ENCODE measurements at places on chromosomes 5 and 9. TPM values are rescaled to one million over a fixed set of nuclear protein-coding genes. Genes with fewer than 3 reads are reported as not detected.

DRD1 gene
- not detected for total RNA-seq

ANKRD18A gene
- 0.08 TPM for total RNA-seq

UNC13B gene
- total RNA-seq, result 0.29 TPM

HSPB3 gene
- total RNA-seq, result not detected

DNA sequence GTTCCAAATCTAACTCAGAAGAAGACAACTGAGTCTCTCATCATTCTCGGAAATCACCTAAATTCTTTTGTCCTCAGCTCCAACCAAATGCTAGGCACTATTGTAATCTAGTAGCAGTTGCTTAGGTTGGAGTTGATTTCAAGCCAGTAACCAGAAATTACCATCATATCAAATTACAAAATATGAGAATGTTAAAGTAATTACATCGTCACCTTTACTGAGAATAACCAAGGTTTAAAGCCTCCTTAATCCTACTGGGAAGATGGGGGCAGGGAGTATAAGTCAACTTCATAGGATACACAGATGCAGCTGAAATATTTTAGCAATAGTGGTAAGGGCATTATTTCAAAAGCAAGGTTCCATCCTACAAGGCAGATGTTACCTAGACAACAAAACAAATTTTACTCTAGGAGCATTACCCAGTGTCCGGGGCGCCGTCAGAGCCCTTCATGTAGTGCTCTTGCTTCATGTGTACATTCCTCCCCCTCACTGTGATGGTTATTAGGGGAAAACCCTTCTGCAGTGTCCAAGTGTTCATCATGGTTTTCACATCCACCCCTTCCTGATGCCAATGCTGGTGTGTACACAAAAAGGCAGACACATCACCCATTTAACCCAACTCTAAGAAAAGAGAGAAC, 19.5 kb downstream of the ERAP1 start:
- DNase-seq, result no peak

GRCh38 chr5:68407311-68408239, 192.0 kb downstream of the PIK3R1 start:
- no peak for DNase-seq

- DNase-seq, result no peak
These were observed 160.0 kb upstream of the SMIM23 start for GRCh38 chr5:171625646-171626045.

GRCh38 chr5:146398826-146399225, 48.3 kb upstream of the TCERG1 start:
- DNase-seq, result no peak

DNA sequence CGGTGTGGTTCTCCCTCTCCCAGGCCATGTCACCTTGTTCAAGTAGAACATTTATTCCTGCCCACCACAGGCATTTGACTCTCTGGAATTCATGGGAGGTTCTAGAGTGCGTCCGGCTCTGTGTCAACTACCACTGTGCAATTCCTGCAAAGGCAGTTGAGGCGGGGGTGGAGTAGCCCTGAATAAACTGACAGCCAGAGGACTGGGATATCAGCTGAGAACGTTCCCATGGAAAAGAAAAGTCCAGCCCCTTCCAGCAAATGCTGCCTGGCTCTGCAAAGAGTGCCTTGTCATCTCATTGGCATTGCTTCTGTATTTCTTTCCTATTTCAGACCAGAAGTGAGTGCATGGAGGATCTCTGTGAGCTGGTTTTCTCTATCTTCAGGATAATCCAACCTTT, 18.9 kb upstream of the MEGF9 start:
- no peak for DNase-seq

DNA sequence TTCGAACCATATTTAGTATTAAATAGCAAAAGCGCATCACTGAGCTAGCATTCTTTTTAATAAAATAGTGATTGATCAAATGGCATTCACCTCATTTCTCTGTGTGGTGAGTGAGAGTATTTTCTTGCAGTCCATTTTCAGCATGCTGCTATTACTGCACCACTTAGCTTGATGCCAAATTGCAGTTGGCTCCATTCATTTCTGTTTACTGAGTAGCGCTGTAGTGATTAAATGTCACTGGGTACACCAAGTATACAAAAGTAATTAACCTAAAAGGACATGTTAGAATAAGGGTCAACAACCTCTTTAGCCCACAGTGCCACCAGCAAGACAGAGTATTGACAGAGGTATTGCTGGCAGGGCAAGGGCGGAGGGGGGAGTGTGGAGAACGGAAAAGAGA, 122.0 kb downstream of the TLE4 start:
- no peak for DNase-seq

GRCh38 chr5:132364319-132364718, 5.2 kb upstream of the SLC22A5 start:
- no peak for DNase-seq

GRCh38 chr9:14031810-14032209, 282.1 kb downstream of the NFIB start:
- no peak for DNase-seq

Measured in activated CD8-positive, alpha-beta T cell treated with anti-CD3 and anti-CD28 coated beads, Interleukin-2, amount 10 ng/mL, durations not matched to agents 7 days and 5 days (primary cell).